Femur (tissue), 1 donor: ENCODE measurements at places on chromosomes 6 and 20.

DNA sequence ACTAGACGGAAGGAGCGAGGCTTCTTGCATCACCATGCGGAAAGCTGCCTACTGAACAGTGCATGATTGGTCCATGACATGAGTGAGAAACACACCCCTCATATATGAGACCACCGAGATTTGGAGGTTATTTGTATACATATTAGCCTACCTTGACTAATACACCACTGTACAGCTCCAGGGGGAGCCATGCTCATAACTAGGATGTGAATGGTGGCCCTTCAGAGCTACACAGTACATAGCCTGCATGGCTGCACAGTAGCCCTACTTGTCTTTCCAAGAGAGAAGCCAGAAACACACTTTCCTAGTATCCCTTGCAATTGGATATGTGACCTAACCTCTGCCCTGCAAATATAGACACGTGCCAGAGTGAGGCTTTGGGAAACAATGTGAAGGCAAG lies 21.8 kb upstream of the MCUR1 start:
- DNase-seq, result no peak

GRCh38 chr6:144216668-144217218 lies 66.4 kb downstream of the STX11 start:
- DNase-seq, result no peak

GRCh38 chr6:136761227-136761922 lies 30.9 kb downstream of the MAP3K5 start:
- peak; percentile 73 for DNase-seq

- no peak for DNase-seq
These were observed 1.7 kb upstream of the TREM2 start for GRCh38 chr6:41164551-41165120.

DNA sequence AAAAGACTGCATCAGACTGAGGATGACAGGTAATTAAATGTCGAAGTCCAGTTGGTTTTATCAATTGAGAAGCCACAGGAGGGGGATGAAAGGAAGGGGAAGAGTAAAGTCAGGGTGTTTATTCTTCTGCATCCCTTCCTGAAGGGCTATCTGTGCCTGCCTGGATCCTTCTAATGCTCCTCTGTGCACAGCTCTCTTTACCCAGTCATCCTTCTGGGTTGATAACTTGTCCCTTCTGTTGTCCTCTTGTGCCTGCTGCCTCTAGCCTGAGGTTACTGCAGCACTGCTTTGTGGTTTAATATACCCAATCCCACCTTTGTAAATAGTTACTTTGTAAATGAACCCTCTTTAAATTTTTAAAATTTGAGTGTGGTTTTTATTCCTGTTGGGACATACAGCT lies 1127.3 kb downstream of the EPHA7 start:
- DNase-seq, result no peak
